ENCODE measurements at places on chromosomes 2 and 18.

- DNase-seq: no peak
Observed at GRCh38 chr2:227480528-227480927, 8.6 kb downstream of the AGFG1 start.

DNA sequence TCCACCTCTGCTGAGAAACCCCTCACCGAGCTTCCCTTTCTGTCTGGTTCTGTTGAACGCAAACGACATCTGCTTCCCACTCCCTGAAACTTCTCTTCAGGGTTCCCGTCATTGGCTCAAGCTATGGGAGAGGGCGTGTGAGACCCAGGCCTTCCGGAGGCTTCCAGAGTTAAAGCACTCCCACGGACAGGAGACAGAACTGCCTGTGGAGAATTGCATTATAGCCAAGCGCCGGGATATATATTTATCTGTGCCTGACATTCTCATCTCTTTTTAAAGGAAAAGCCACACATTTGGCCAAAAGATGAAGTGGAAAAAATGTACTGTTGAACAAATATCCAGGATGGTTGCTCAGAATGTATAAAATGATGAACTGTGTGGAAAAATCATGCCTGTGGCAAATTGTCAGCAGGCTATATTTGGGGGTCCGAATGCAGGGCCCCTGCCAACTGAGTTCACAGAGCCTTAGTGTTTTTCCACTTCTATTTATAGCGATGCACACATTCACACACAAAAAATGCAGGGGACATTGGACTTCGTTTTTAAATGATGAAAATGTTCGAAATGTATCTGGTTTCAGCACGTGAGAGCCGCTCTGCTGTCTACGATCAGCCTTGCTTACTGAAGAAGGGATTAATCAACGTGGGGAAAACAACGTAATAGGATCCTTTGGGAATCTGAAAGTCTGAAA is 59.5 kb downstream of the E2F6 start:
- no peak for DNase-seq

DNA sequence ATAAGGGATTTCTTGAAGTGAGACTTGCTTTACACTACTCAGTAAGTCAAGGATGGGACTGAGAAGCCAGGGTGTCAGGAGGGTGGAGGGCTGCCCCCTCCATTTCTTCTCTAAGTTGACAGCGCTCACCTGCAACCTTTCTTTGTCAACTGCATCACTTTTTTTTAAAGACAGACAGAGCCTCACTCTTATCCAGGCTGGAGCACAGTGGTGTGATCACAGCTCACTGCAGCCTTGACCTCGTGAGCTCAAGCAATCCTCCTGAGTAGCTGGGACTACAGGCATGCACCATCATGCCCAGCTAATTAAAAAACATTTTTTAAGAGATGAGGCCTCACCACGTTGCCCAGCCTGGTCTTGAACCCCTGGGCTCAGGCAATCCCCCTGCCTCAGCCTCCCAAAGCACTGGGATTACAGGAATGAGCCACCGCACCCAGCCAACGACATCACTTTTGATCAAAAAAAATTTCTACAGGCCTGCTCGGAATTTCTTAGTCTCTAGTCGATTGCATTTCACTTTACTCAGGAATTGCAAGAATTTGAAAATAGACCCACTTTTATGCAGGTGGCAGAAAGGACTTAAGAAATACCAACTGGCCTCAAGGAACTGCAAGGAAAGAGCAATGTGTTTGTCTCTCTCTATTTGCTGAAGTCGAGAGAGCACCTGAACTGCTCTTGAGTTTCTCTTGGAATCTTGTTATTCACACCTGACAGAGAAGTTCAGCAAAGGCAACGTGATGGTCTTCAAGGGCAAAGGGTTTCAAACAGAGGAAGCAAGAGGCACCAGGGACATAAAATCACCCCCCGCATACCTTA is 101.4 kb downstream of the MYOM1 start:
- no peak for DNase-seq

- no peak for DNase-seq
Observed at GRCh38 chr2:132691556-132691955, 21.6 kb upstream of the LYPD1 start.

DNA sequence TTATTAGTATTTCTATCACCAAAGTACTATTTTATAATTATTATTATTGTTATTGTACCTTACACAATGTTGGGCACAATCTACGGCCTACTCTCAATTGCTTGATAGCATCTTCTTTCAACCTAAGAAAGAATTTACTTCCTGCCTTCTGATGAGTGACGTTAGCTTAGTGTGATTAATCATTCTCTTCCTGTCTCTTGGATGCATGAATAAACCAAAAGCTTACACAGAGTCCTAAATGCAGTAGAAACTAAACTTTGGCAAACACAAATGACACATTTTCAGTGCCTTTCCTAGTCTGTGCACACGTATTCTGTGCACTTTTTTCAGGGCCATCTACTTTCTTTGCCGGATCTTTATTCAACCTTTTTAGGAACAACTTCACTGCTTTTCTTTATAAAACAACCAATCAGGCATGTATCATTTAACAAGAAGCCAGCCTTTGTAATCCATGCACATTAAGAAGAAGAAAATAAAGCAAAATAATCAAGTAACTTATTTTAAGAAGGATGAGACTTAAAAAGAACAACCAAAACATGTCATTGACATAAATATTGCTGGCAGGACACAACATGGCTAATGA is 19.1 kb downstream of the TRAK2 start:
- no peak for DNase-seq

DNA sequence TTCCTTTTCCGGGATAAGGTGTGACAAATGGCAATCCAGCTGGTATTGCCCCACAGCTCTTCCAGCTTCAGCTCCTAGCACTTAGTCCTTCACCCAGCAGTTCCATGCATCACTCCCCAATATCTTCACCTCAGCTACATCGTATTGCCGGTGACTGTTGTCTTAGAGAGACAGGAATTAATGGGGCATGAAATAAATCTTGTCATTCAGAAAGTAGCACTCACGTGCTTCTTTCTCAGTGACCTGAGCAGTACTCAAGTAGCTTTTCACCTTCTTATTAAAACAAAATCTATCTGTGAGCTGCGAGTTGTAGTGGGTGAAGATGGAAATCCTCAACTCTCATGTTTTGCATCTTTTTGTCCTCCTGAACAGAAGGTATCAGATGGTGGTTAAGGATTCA is 72.8 kb downstream of the PTH2R start:
- no peak for DNase-seq

GRCh38 chr2:102340778-102341177 is 14.8 kb upstream of the IL18R1 start:
- no peak for DNase-seq

DNA sequence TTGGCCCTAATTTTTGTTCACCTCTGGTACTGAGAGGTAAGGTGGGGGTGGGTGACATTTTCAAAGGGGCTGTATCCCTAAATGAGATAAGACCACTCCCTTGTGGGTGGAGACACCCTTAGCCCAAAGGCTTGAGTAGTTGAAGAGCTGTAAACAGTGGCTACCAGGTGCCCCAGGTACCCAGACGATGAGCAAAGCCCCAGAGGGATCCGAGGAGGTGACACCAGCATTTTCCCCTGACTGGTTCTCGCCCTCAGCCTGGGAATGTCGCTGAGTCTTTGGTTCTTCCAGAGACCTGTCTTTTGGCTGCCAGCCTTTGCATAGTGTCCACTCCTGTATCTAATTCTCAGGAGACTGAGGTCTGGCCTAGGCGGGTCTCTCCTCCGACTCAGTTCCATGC is 36.5 kb downstream of the RRM2 start:
- no peak for DNase-seq

DNA sequence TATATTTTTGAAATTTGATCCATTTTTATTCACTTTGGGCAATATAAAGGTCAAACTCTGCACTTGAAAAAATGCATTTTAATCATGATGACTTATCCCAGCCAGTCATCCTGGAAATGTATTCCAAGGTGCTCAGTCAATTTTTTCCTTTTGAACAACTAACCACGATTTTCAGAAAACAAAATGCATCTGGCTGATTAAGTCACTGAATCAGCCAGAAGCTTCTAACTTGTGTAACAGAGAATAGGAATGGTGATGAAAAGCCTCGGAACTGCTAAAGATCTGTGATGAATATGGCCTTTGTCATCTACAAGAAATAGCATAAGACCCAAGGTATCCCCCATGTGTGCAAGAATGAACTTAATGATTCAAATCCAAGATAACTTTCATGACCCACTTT is 572.7 kb downstream of the EPHA4 start:
- no peak for DNase-seq
